ENCODE measurements at places on chromosomes 13 and 19.

- no peak for DNase-seq
Observed at GRCh38 chr13:102970542-102970941, 95.7 kb downstream of the SLC10A2 start.

DNA sequence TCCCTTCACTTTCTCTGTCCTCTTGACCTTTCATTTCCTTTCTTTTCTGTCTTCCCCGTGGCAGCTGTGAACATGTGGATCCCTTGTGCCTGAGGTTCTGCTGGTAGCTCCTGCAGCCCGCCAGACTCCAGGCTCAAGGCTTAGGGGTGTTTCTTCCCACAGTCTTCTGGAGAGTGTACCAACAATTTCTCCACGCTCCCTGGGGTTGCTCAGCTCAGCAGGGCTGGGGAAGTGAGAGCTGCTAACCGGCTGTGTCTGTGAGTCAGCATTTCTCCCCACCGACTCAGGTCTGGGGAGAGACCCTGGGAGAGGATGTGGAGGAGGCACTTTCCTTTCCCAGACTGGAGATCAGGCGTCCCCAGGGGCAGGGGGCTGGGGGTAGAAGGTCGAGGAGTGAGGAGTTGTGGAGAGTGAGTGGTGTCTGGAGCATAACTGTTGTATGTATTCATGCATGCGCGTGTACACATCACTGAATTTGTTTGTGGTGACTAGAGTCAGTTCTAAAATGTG is 193.6 kb downstream of the KCNRG start:
- peak; percentile 43 for DNase-seq

GRCh38 chr19:4452230-4452990 is 5.2 kb downstream of the UBXN6 start:
- no peak for DNase-seq

- DNase-seq: no peak
Observed at GRCh38 chr13:84038001-84038400, 155.7 kb upstream of the SLITRK1 start.

DNA sequence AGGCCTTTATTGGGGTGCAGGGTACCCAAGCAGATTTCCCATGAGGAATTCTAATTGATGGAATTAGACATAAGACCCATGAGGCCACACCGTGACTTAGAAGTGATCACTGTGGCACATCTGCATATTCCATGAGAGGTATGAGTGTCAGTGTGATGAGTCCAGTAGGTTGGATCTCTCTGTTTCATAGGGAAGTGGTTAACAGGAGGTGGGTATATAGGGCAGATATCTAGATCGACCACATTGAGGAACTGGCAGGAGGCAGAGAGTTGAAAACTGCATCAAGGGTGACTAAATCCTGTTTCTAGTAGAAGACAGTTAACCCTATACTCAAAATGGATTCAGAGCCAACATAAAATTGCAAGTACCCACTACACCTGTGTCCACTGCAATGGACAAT is 68.6 kb upstream of the MIR17HG start:
- no peak for DNase-seq

GRCh38 chr13:23718996-23719395 is 148.8 kb downstream of the TNFRSF19 start:
- DNase-seq: no peak

- DNase-seq: no peak
Observed at GRCh38 chr19:38661136-38661535, 13.7 kb downstream of the ACTN4 start.

DNA sequence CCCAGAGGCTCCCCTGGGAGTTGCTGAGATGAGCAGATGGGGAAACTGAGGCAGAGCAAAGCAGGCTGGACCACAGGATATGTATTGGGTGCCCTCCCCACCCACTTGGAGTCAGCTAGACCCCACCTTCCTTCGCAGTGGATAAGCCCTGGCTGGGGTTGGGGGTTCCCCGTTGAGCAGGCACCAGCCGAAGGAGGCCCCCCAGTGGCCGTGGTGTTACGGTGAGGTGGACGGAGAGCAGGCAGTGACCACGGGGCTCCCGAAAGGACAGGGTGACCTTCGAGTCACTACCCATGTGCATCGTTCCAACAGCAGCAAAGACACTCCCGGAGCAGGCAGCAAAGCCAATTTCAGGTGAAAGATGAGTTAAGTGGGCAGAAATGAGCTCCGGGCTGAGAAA is 62.4 kb upstream of the ADGRE5 start:
- DNase-seq: no peak

GRCh38 chr13:27504868-27505194 is 54.5 kb upstream of the MTIF3 start:
- no peak for DNase-seq
